ENCODE measurements at places on chromosomes 16 and 17.
A peak's percentile ranks its signal among the peaks of the same experiment; 100 is the strongest.

DNA sequence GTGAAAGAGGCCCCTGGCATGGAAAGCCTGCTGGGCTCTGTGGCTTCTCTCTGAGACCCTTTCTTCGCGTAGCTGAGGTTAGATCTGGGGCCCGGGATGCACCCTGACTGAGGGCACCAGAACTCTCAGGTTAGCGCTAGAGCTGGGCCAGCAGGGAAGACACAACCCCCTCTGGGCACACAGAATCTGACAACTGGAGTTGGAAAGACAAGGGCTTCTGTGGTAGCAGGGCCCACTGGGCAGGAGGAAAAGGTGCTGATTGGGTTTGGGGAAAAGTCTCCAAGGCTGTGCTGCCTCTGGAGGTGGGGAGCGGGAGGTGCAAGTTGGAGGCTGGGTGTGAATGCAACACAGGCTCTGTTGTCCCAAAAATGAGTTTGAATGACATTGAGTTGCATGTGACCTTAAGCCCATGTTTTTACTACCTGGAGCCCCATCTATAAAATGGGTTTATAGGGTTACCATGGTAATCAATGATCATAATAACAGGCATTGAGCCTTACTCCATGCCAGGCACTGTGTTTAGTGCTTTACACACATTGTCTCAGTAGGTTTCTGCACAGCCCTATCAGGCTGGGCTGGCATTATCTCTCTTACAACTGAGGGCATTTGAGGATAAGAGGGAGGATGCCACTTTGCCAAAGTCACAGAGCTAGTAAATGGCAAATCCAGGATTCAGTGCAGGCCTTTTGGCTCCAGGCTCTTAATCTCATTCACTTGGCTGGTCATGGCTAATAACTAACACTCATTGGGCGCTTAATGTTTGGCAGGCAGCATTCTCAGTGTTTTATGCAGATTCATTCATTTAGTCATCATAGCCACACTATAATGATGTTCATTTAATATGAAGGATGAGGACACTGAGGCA is 9.5 kb upstream of the IGFBP4 start:
- DNase-seq: peak; percentile 45

GRCh38 chr16:2082983-2083364 is 35.2 kb downstream of the TSC2 start:
- DNase-seq: no peak

- DNase-seq: no peak
These were observed 7.2 kb upstream of the TBKBP1 start for GRCh38 chr17:47686664-47687327.

GRCh38 chr17:28867276-28867675 is 12.5 kb downstream of the ERAL1 start:
- DNase-seq: no peak

GRCh38 chr16:556474-557173 is 3.6 kb upstream of the PRR35 start:
- no peak for DNase-seq

DNA sequence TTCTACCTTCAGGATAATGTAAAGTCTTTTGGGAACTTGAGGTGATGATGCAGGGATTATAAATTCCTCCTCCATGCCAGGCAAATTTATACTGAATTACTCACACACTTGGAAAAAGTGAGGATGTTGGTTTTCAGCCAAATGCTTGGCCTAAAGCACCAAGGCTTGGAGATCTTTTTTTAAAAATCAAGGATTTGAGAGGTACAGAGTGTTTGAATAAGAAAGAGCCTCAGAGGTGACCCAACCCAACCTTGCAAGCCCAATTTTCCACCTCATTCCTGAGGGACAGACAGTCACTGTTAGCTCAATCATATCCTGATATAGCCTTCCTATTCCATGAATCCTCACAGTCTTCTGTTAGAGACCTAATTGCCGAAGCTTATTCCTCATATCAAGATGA is 14.0 kb downstream of the GRIN2A start:
- no peak for DNase-seq

- no peak for DNase-seq
These were observed 174.4 kb upstream of the IRX6 start for GRCh38 chr16:55149622-55150021.

DNA sequence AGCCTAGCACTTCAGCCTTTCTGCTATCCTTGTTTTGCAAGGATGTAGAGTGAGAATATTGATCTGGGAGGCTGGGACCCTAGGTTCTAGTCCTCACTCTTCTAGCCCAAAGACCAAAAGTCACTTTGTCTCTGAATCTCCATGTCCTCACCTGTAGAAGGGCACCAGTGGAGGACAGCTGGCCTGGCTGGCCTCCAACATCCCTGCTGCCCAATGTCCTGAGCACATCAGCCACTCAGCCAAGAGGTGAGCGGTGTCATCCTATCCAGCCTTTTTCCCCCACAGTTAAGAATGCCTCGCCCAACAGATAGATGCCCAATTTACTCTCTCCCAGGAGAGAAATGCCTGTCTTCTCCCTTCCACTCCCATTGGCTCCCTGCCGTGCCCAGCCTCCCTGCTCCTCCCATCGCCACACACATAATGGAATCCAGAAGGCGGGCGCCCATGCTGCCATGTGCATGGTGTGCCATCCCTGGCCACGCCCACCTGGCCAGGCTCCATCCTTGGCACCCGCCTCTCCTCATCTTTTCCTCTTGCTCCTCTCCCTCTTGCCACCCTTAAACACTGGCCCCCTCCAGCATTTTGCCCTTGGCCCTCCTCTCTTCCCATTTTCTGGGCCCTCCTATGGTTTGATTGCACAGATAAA is 157.3 kb upstream of the SDK2 start:
- DNase-seq: no peak

GRCh38 chr17:82814834-82815233 is 25.0 kb downstream of the ZNF750 start:
- DNase-seq: no peak

DNA sequence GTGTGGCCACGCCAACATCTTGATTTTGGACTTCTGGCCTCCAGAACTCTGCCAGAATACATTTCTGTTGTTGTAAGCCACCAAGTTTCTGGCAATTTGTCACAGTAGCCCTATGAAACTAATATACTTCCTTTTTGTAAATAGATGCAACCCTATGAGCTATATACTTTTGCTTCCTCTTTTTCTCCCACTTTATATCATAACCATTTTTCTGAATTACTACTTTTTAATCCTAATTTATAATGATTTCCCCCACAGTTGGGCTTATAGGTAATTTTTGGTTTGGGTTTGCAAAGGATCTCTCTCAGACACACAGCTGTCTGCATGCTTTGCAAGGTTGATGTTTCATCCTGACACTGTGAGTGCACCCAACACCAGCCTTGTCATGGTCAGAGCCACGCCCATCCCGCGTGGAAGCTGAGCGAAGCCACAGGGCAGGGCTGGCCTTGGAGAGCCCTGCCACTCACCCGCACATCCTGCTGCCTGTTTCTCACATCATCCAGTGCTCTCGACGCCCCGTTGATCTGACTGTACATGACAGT is 5.8 kb downstream of the TRIM25 start:
- DNase-seq: peak; percentile 46

- DNase-seq: no peak
These were observed 28.9 kb upstream of the ETV4 start for GRCh38 chr17:43574896-43575525.

DNA sequence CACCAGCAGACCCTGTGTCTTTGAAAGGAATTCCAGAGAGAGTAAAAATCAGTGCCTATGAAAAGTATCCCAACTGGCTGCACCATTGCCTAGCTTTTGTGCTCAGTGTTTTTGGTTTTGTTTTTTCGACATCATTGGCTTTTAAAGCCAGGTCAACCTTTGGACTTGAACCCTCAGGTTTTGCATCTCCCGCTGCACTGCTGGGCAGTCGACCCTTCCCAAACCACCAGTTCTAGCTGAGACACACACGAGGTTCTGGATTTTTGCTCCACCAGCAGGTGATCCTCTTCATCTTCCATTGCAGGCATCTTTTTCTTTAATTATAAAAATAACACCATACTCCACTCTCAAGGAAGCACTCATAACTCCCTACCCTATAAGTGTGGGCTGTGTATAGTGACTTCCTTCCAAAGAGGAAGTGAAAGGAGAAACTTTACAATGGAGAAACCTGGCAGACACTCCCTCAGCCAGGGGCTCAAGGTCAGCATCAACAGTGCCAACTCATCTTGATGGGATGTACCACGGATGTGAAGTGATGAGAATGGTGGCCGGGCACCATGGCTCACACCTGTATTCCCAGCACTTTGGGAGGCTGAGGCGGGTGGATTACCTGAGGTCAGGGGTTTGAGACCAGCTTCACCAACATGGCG is 57.8 kb downstream of the BMERB1 start:
- DNase-seq: no peak

DNA sequence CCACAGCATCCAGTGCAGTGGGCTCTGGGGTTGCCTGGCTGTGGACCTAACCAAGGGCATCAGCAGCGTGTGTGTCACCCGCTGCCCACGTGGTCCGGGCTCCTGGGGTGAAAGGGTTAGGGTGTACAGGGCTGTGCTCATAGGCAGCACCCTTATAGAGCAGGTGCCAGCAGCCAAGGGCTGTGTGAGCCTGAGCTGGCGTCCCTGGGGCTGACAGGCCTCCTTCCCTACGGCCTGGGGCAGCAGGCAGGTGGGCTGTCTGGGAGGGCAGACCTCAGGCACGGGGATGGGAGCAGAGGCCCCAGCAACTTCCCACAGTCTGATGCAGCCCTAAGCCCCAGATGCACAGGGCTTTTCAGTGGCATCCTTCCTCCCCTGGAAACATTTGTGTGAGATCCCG is 13.9 kb downstream of the CD300A start:
- DNase-seq: no peak

DNA sequence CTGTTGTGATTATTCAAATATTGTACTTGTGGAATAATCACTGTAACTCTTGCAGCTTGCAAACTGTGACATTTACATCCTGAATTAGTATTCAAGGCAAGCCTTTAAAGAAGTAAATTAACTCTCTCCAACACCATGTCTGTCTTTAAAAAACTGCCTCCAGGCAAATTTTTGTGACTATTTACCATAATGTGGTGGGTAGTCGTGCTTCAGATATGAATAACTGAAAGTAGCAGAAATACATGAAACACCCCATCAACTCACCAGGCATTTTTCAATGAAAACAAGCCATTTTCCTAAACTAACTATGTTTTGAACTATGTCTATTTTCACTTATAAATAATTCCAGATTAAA is 217.4 kb upstream of the PSMD7 start:
- DNase-seq: no peak

- no peak for DNase-seq
These were observed 806.5 kb upstream of the GOT2 start for GRCh38 chr16:59540621-59541020.

DNA sequence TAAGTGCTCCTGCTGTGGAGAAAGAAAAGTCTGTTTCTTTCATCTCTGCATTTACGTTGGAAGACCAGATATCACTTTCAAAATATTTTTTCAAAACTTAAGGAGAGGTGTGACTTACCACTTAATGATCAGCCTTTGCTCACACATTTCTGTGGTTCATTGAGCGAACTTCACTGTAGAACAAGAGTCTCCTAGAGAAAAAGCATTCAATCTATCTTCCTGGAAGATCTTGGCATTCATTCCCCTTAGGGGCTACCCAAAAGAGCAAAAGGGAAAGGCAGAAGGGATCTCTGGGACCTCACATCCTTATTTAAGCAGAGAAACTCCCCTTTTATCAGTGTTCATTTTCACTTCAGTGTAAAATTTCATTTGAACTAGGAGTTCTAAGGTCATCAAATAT is 61.2 kb downstream of the HS3ST3A1 start:
- DNase-seq: no peak

- no peak for DNase-seq
These were observed 77.5 kb upstream of the DOC2B start for GRCh38 chr17:258906-259305.

GRCh38 chr16:20519231-20519630 is 56.9 kb downstream of the ACSM2B start:
- DNase-seq: no peak

GRCh38 chr17:31509095-31509804 is 117.8 kb downstream of the RAB11FIP4 start:
- DNase-seq: peak; percentile 46

GRCh38 chr16:66204756-66205155 is 161.7 kb upstream of the CDH5 start:
- DNase-seq: no peak

DNA sequence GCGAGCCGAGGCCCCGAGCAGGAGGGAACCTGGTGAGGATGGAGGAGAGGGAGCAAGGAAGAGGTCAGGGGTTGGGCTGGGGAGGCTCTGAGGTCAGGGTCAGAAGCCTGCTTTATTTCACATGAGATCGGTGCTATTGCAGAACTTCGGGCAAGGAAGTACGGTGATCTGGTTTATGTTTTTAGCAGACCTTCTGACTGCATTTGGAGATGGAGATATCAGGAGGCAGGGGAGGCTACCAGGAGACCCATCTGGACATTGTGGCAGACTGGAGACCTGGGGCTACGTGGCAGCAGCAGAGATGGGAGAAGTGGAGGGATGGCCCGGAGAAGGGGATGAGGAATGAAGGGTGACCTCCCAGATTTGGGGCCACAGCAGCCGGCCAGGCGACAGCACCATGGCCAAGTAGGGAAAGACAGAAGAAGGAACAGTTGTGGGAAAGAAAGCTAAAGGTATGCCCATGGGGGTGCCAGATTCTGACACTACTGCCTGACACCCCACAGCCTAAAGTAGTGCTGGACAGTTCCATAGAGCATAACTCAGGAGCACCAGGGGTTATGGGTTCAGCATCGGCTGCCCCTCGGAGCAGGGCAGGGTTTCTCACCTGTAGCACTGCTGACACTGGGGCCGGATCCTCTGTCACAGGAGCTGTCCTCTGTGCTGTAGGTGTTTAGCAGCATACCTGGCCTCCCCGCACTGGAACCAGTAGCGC is 7.4 kb downstream of the CACNG4 start:
- DNase-seq: no peak

GRCh38 chr17:21549107-21549687 is 143.1 kb upstream of the KCNJ18 start:
- DNase-seq: no peak

DNA sequence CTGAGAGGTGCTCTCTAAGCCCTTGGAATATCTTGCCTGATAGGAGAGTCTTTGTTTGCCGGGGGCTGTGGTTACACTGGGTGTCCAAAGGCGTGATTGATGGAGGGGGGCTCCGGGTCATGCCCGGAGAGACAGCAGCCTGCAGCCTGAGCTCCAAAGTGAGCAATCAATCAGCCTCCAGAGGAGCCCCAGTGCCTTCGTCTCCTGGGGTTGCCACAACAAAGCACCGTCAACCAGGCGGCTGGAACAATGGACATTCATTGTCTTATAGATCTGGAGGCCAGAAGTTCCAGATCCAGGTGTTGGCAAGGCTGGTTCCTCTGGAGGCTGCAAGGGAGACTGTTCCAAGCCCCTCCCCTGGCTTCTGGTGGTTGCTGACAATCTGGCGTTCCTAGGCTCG is 24.0 kb upstream of the GINS2 start:
- DNase-seq: no peak

GRCh38 chr16:57946181-57946801 is 24.6 kb downstream of the CNGB1 start:
- no peak for DNase-seq

GRCh38 chr16:79334127-79334526 is 266.4 kb downstream of the MAF start:
- DNase-seq: peak; percentile 53

- no peak for DNase-seq
These were observed 370.0 kb downstream of the CDH13 start for GRCh38 chr16:82996814-82997213.

- DNase-seq: no peak
These were observed 3.6 kb upstream of the ALOX12B start for GRCh38 chr17:8091033-8091687.

- DNase-seq: no peak
These were observed 104.1 kb downstream of the PLCG2 start for GRCh38 chr16:81883235-81883634.

- no peak for DNase-seq
These were observed 30.2 kb downstream of the MRC2 start for GRCh38 chr17:62657690-62658089.

GRCh38 chr16:11552440-11552839 is 34.3 kb downstream of the LITAF start:
- DNase-seq: no peak
